ENCODE measurements at places on chromosomes 5 and 9.

GRCh38 chr9:122197426-122197825 is 31.3 kb downstream of the LHX6 start:
- no peak for DNase-seq

DNA sequence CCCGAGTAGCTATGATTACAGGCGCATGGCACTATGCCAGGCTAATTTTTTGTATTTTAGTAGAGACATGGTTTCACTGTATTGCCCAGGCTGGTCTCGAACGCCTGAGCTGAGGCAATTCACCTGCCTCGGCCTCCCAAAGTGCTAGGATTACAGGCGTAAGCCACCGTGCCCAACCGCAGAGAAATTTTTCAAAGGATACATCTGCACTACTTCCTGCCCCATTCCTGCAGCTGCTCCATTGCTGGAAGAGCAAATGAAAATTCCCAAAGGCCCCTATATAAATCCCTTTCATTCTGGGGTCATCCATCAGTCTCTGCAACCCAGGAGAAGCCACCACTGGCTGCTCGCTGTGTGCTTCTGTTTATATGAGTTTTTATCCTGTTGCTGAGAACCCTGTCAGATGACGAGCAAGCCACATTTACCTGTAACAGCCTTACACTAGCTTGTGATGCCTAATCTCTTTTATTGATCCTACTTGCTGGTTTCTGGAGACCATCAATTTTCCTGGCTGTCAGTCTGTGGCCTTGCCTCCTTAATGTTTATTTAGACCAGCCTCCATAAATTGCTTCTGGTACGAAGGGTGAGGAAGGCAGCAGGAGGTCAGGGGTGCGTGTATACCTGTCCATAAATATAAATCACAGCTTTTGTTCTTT is 925.3 kb downstream of the TLE4 start:
- DNase-seq = no peak

- no peak for DNase-seq
Measured at GRCh38 chr5:23268136-23268535, 239.3 kb upstream of the PRDM9 start.

DNA sequence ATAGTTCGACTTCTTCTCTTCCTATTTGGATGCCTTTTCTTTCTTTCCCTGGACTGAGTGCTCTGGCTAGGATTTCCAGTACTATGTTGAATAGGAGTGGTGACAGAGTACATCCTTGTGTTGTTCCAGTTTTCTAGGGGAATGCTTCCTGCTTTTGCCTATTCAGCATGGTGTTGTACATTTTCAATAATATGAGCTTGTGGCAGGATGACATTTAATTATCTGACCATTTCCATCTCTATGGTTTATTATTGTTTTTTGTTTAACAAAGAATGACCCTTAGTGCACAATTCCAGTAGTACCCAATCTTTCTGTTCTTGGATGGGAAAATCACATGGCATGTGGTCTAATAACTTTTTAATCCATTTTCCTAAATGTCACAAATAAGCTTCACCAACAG is 135.6 kb upstream of the SLC12A2 start:
- DNase-seq = no peak

DNA sequence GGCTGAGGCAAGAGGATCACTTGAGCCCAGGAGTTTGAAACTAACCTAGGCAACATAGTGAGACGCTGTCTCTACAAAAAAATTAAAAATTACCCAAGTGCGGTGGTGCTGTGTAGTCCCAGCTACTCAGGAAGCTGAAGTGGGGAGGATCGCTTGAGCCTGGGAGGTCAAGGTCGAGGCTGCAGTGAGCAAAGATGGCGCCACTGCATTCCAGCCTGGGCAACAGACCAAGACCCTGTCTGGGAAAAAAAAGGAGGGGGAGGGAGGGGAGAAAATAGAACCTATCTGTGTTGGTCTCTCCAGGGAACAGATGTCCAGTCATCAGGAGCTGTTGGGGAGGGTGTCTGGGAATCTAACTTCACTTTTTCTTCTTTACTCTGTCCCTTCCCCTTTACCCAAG is 24.3 kb downstream of the MAT2B start:
- DNase-seq = no peak

- DNase-seq = no peak
Measured at GRCh38 chr9:101848485-101848919, 110.1 kb upstream of the GRIN3A start.

GRCh38 chr5:8413975-8414374 is 545.0 kb downstream of the MTRR start:
- DNase-seq = no peak

- DNase-seq = no peak
Measured at GRCh38 chr5:69043655-69043996, 50.2 kb upstream of the SLC30A5 start.

DNA sequence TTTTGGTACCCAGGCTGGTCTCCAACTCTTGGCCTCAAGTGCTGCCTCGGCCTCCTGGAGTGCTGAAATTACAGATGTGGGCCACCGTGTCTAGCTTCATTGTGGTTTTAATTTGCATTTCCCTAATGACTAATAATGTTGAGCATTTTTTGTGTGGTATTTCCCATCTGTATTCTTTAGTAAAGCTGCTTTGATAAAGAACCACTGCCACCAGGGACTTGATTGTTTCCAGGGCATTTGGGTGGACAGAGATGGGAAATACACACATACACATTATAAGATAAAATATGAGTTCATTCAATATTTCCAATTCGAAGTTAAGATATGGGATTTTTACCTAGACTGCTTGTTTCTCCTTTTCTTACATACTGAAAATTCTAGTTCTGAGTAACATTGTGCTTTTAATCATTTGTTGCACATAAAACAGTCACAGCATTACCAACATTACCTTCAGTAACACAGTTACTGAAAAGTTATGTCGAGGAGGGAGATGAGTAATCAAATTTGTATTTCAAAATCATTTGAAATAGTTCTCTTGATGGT is 28.9 kb downstream of the HABP4 start:
- DNase-seq = peak; percentile 47

GRCh38 chr9:8660383-8660782 is 860.8 kb upstream of the DMAC1 start:
- DNase-seq = no peak

DNA sequence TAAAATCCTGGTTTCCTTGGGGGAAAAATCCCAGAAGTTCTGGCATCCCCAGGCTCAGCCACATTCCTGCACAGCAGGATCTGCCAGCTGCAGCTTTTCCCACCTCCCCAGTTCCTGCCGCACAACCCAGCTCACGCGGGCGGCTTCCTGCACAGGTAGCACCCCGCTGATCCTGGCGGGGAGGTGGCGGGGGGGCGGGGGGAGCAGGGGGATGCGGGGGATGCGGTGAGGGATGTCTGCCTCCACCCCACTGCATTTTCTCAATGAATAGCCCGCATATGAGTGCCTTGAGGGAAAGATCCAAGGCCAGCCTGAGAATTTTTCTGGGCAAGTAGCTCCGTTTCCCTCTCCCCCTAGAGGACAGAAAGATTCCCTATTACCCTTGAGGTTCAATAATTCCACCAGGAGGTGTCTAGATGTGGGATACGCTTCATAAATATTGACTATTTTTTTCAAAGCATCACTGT is 21.1 kb downstream of the GFPT2 start:
- DNase-seq = no peak

GRCh38 chr5:80958616-80959015 is 1.5 kb upstream of the RASGRF2 start:
- no peak for DNase-seq

GRCh38 chr9:121185774-121186403 is 15.8 kb downstream of the RAB14 start:
- DNase-seq = no peak

DNA sequence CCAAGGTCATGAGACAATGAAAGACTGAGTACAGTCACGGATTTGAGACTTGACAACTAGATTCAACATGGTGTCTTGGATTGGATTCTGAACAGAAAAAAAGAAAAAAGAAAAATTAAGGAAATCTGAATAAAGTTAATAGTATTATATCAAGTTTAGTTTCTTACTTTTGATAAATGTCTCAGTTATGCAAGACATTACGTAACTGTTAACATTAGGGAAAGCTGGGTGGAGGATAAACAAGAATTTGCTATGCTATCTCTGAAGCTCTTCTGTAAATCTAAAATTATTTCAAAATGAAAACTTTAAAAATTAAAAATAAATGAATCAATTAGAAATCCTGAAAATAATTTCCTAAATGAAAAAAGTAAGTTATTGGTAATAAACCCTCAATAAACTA is 14.4 kb upstream of the DCAF12 start:
- no peak for DNase-seq

GRCh38 chr5:96110300-96110699 is 148.6 kb upstream of the ELL2 start:
- no peak for DNase-seq

DNA sequence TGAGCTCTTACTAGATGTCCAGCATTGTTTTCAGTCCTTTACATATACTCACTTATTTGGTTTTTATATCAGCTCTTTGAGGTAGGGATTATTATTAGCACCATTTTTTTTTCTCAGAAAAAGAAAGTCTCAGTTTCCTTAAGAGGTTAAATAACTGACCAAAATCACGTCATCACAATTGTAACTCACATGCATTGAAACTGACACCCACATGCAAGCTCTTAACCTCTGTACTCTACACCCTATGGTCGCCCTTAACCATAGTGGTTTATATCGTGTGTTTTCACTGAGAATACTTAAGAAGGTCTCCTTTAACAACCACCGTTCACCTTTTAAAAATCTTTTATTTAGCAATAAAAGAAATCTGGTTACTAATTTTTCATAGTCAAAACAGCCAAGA is 61.0 kb downstream of the PRDM6 start:
- DNase-seq = no peak

DNA sequence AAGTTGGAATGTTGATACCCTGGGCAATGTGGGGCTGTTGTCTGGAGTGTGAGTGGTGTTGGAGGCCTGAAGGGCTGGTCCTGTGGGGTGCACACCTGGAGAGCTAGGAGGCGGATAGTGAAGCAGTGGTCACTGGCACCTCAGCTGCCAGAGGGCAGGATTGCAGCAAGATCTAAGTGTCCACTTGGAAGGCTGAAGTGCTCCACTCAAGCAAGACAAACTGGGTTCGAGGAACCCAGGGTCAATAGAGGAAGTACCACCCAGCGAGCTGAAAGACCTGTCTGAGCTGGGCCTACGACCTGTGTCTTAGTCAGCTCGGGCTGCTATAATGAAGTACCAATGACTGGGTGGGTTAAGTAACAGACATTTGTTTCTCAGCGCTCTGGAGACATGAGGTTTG is 39.7 kb upstream of the TJP2 start:
- no peak for DNase-seq

GRCh38 chr5:91101600-91102379 is 281.3 kb downstream of the ARRDC3 start:
- DNase-seq = peak; percentile 66

GRCh38 chr9:125125523-125125922 is 17.8 kb downstream of the SCAI start:
- no peak for DNase-seq

DNA sequence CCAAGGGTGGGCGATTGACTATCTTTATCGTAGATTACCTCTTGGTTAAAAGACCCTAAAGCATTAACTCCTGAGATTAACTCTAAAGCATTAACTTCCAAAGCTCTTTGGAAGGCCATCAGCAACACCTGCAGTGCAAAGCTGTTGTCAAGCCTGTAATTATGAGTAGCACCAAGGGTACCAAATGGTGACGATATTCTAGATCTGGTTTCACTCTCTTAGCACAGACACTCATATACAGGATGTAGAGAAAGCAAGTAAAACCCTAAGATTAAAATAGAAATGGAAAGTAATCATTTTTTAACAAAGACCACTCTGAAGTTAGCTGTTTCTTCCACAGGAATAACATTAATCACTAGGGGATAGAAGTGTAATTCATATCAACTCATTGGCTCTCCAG is 29.9 kb upstream of the TNFSF8 start:
- no peak for DNase-seq

GRCh38 chr5:161138751-161139455 is 286.9 kb upstream of the ATP10B start:
- DNase-seq = no peak

- DNase-seq = no peak
Measured at GRCh38 chr9:107342476-107343161, 59.5 kb downstream of the RAD23B start.

GRCh38 chr5:116763987-116764866 is 189.6 kb upstream of the SEMA6A start:
- DNase-seq = no peak

- no peak for DNase-seq
Measured at GRCh38 chr9:95459851-95460517, 56.8 kb downstream of the PTCH1 start.

DNA sequence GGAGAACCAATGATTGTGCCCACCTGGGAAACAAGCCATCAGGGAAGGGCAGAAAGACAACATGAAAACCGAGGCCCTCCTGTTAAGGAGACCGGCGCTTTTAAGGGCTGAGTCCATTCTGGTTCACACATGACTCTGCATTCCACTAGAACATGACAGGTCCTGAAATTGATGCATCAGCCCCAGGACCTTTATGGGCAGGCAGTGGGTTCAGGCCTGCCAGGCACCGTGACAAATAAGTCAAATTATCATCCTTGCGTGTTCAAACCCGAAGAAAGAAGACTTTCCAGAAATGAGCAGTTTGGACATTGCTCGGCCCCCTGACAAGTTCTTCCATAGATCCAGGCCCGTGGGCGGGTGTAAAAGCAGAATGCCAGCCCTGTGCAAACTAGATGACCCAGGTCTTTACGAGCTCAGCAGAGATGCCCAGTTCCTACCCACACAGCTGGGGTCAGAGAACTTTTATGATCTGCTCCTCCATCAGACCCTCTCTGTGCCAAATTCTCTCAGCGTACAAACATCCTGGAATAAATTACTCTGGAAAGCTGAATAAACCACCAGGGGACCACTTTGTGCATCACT is 295.5 kb upstream of the WWC1 start:
- no peak for DNase-seq

DNA sequence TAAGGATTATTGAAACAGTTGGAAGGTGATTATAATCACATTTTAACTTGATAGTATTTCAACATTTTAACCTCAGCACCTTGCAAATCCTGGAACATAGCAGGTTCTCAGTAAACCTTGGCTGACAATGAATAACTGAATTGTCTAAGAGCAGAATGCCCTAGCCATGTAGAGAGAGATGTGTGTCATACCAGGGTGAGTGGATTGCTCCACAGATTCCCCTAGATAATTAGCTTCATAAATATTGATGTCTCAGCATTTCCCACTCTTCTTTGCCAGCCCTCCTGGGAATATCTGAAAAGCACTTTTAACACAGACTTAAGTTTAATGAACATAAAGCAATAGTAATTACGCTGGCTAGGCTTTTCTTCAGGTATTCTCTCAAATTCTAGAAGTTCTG is 363.5 kb downstream of the MAN2A1 start:
- DNase-seq = no peak

- DNase-seq = no peak
Measured at GRCh38 chr9:93677048-93677571, 100.7 kb downstream of the PHF2 start.

GRCh38 chr5:173033923-173034322 is 22.2 kb upstream of the CREBRF start:
- DNase-seq = no peak

- DNase-seq = no peak
Measured at GRCh38 chr5:122311497-122311960, 508 bp upstream of the SNCAIP start.

- DNase-seq = no peak
Measured at GRCh38 chr5:139660105-139660922, 12.2 kb downstream of the CXXC5 start.

- no peak for DNase-seq
Measured at GRCh38 chr9:5799314-5799713, 33.6 kb downstream of the ERMP1 start.

GRCh38 chr5:77633207-77633675 is 5.3 kb downstream of the OTP start:
- no peak for DNase-seq

Measured in stimulated activated CD8-positive, alpha-beta memory T cell treated with anti-CD3 and anti-CD28 coated beads, Interleukin-4, amount 100 ng/mL, for 48 hours (primary cell).